Panc1 (cell line): ENCODE measurements at places on chromosomes 13 and 19.

DNA sequence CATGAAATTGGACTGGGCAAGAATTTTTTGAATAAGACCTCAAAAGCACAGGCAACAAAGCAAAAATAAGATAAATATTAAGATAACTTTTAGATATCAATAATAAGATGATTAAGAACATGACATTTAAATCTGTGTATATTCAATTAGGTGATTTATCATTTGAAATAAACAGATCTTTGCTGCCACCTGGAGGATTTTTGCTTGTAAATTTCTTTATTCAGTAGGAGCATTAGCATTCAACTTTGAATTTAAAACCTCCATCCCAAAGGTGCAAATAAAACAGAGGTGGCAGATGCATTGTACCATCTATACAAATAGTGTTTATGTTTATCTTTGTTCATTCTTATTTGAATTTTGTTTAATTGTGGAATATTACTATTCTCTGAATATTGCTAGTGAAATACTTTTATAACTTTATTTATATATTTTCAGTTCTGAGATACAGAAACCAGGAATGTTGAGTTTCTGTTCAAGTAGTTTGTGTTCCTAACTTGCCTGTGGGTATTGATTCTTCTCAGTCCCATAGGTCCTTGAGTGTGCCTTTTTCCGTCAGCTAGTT lies 20.9 kb downstream of the COG6 start:
- no peak overlapping the region for H3K27ac ChIP-seq
- DNase-seq, result no peak
- H3K4me3 ChIP-seq, result no peak overlapping the region
- H3K36me3 ChIP-seq, result no peaks in the 10 kb centered on the region
- no peaks in the 10 kb centered on the region for H3K4me1 ChIP-seq

DNA sequence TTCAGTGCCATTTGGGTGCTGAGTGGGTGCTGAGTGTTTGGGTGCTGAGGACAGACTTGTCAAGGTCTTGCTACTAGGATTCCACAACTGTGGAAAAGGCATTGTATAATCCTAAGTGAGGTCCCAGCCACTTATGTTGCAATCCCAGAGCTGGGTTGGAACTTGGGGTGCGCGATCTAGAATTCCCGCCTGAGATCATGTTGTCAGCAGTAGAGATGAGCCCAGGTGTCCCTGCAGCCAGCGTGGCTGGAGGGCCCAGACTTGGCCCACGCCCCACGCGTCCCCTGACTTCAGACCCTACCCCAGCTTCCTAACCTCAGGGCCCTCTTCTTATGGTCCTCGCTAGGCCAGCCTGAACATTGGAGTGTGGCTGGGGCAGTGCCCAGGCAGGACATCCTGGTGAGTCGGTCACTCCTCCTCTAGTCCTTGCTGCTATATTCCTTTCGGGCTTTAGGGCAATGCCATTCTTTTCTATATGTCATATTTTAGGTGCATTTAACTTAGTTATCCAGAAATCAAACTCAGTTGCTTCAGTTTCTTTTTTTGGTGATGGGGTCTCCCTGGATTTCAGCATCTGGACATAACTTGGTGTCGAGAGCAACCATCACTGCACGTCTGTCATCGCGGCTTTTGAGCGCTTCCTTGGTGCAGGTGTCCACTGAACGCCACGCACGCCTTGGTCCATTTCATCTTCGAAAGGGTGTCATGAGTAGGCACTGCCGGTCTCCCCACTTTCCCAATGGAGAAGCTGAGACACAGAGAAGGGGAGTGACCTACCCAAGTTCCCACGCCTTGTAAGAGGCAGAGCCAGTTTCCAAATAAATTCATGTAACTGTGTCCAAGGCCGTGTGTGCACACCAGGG lies 46.4 kb upstream of the F7 start:
- DNase-seq, result no peak
- H3K27me3 ChIP-seq, result no peaks in the 10 kb centered on the region
- no peak overlapping the region for H3K4me3 ChIP-seq
- no peak overlapping the region for H3K27ac ChIP-seq
- no peaks in the 10 kb centered on the region for H3K36me3 ChIP-seq

DNA sequence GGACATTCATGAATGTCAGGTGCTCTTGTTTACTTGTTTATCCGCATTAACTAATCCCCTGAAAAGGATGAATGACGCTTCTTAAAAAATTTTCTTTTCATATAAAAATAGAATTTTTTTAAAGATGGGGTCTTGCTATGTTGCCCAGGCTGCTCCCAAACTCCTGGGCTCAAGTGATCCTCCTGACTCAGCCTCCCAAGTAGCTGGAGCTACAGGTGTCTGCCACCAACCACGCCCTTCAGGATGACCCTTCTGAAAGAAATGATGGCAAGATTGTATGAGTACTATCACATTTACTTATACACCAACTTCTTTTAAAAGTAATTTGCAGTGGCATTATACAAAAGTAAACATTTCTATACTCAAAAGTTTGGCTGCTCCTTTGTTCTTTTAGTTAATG lies 6.2 kb upstream of the EBPL start:
- no peak for DNase-seq
- no peaks in the 10 kb centered on the region for H3K27me3 ChIP-seq
- H3K4me3 ChIP-seq, result no peak overlapping the region
- H3K36me3 ChIP-seq, result peaks cover 7% of the 10 kb centered on the region
- H3K27ac ChIP-seq, result no peak overlapping the region

DNA sequence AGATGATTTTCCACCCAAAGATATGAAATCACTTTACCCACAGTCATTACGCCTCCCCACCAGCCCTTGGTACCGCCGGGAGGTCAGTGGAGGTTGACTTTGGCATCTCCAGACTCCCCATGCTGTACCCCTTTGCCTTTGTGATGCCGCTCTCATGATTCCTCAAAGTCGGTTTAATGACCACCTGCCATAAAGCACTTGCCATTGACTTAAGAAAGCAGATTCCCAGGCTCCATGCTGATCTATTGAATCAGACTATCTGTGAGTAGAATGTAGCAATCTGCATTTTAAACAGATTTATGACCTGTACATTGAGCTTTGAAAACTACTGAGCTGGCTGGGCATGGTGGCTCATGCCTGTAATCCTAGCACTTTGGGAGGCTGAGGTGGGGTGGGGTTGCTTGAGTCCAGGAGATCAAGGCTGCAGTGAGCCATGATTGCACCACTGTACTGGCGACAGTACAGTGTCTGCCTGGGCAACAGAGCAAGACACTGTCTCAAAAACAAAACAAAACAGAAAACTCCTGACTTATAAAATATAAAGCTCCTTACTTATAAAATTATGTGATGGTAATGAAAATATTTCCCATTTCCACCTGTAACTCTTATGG lies 235.2 kb downstream of the KLF5 start:
- DNase-seq, result no peak
- H3K27ac ChIP-seq, result no peak overlapping the region
- H3K36me3 ChIP-seq, result no peaks in the 10 kb centered on the region
- H3K27me3 ChIP-seq, result no peaks in the 10 kb centered on the region
- no peak overlapping the region for H3K4me3 ChIP-seq
- H3K4me1 ChIP-seq, result no peaks in the 10 kb centered on the region

DNA sequence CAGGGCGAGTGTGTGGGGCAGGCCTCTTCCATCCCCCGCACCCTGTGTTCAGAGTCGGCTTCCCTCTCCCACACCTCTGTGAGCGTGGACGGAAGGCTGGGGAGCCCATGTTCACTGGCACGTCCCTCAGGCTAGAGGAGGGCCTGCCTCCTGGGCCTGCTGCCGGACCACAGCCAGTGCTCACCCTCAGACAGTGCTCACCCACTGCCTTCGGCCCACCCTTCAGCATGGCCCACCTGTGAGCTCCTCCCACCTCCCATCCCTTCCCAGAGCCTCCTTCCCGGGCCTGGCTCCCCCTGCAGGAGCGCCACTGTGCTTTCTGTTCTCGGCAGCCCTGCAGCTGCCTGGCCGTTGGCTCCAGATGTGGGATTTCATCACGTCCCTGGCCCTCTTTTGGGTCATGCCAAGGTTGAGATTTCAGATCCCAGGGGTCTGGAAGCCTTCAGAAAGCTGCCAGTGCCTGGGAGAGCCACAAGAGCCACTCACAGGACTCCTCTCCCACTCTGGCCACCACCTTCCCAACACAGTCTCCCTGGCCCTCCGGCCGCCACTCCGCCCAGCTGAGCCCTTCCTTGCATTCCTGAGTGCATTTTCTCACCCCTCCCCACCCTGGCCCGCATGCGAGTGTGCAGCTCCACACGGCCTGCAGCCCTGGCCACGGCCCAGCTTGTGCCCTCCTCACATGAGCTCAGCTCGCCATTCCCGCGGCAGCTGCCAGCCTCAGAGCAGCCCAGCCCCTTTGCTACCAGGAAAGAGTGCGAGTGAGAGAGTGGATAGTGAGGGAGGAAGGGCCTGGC lies 25.3 kb downstream of the CAPN12 start:
- no peak for DNase-seq
- H3K27me3 ChIP-seq, result no peaks in the 10 kb centered on the region
- no peak overlapping the region for H3K4me3 ChIP-seq
- peaks cover 80% of the 10 kb centered on the region for H3K36me3 ChIP-seq
- H3K27ac ChIP-seq, result peak overlapping the region; percentile 74
- peaks cover 75% of the 10 kb centered on the region for H3K4me1 ChIP-seq

- H3K4me3 ChIP-seq, result no peak overlapping the region
- H3K36me3 ChIP-seq, result no peaks in the 10 kb centered on the region
- no peak overlapping the region for H3K27ac ChIP-seq
- peak; percentile 20 for DNase-seq
- H3K27me3 ChIP-seq, result no peaks in the 10 kb centered on the region
Measured at GRCh38 chr19:4523306-4524110, 5.2 kb upstream of the PLIN4 start.

- H3K27ac ChIP-seq, result peak overlapping the region; percentile 86
- peaks cover 2% of the 10 kb centered on the region; the same call in 1 of the 2 replicates for H3K36me3 ChIP-seq
- H3K4me3 ChIP-seq, result peak overlapping the region; percentile 85
- DNase-seq, result no peak
- H3K4me1 ChIP-seq, result peaks cover 16% of the 10 kb centered on the region
- no peaks in the 10 kb centered on the region for H3K27me3 ChIP-seq
Measured at GRCh38 chr19:14418856-14419105, 360 bp downstream of the DDX39A start.

- H3K27me3 ChIP-seq, result no peaks in the 10 kb centered on the region
- no peaks in the 10 kb centered on the region for H3K4me1 ChIP-seq
- H3K36me3 ChIP-seq, result peaks cover 2% of the 10 kb centered on the region; the same call in 1 of the 2 replicates
Measured at GRCh38 chr13:77184455-77184854, 142.4 kb downstream of the MYCBP2 start.

- H3K27me3 ChIP-seq, result no peaks in the 10 kb centered on the region
- H3K27ac ChIP-seq, result no peak overlapping the region
- no peak overlapping the region for H3K4me3 ChIP-seq
- peaks cover 18% of the 10 kb centered on the region for H3K36me3 ChIP-seq
Measured at GRCh38 chr13:114259974-114260373, 21.4 kb upstream of the UPF3A start.

- H3K4me1 ChIP-seq, result no peaks in the 10 kb centered on the region
- no peaks in the 10 kb centered on the region for H3K36me3 ChIP-seq
- DNase-seq, result no peak
- H3K27me3 ChIP-seq, result no peaks in the 10 kb centered on the region
- no peak overlapping the region for H3K4me3 ChIP-seq
Measured at GRCh38 chr19:40398417-40399131, 8.6 kb upstream of the HIPK4 start.

- no peak overlapping the region for H3K27ac ChIP-seq
- H3K4me1 ChIP-seq, result no peaks in the 10 kb centered on the region
- no peaks in the 10 kb centered on the region for H3K36me3 ChIP-seq
- H3K4me3 ChIP-seq, result no peak overlapping the region
- DNase-seq, result no peak
Measured at GRCh38 chr13:78185700-78186099, 267.1 kb upstream of the EDNRB start.

GRCh38 chr19:19361075-19361594 lies 40.5 kb downstream of the MAU2 start:
- H3K4me3 ChIP-seq, result no peak overlapping the region
- H3K27me3 ChIP-seq, result no peaks in the 10 kb centered on the region
- H3K27ac ChIP-seq, result no peak overlapping the region
- H3K36me3 ChIP-seq, result no peaks in the 10 kb centered on the region
- peak; percentile 72 for DNase-seq
- no peaks in the 10 kb centered on the region for H3K4me1 ChIP-seq

GRCh38 chr19:48355365-48355954 lies 8.3 kb downstream of the TMEM143 start:
- H3K27me3 ChIP-seq, result no peaks in the 10 kb centered on the region
- no peak overlapping the region for H3K27ac ChIP-seq
- H3K36me3 ChIP-seq, result no peaks in the 10 kb centered on the region
- H3K4me3 ChIP-seq, result no peak overlapping the region
- DNase-seq, result no peak
- H3K4me1 ChIP-seq, result peaks cover 3% of the 10 kb centered on the region

- no peaks in the 10 kb centered on the region for H3K4me1 ChIP-seq
- H3K27me3 ChIP-seq, result no peaks in the 10 kb centered on the region
- H3K27ac ChIP-seq, result no peak overlapping the region
- peaks cover 75% of the 10 kb centered on the region for H3K36me3 ChIP-seq
- H3K4me3 ChIP-seq, result no peak overlapping the region
Measured at GRCh38 chr19:39474139-39474620, 6.5 kb upstream of the TIMM50 start.

DNA sequence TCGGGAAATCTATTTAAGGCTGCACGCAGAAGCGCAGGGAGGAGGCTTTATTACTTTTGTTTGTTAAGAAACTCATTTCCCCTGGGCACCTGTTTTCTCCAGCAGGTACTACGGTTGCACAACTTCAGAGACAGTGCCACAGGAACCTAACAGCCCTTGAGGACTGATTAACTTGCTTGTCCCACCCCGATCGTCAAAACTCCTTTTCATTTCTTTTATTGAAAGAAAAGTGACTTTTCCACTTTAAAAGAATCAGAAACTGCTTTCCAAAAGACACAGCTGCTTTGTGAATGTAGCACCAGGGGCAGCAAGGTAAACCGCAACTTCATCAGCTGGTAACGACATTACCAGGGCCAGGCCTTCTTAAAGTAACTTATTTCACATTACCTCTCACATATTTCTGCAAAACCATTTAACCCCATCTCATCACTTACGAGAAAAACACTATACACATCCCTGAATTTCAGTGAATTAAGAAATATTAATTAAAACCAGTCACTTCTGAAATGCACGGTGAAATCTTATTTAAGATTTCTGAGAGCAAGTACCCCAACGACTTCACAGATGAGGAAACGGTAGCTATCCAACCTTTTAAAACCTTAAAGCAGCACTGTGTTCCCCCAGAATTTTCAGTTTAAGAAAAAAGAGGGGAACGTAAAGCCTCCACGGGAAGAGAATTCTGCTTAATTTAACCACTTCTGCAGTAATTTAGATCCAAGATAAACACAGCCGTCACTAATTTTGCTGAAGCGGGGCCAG lies 1.4 kb downstream of the ANKRD10 start:
- no peak for DNase-seq
